Stimulated activated CD8-positive, alpha-beta memory T cell treated with anti-CD3 and anti-CD28 coated beads, Interleukin-4, amount 100 ng/mL, for 4 hours (primary cell): ENCODE measurements at places on chromosomes 2 and 18.

DNA sequence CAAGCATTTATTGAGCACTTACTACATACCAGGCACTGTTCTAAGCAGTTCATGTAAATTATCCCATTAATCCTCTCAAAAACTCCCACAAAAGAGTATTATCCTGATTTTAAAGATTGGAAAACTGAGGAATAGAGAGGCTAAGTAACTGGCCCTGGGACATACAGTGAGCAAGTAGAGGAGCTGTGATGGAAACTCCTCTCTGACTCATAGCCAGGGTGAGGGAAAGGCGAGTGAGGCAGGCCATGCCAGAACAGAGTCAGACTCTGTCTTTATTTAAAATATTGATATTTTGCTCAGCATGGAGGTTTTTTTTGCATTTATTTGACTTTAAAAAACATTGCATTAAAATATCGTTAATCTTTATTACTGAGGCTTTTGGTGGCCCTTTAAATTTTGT lies 208.0 kb downstream of the LOXHD1 start:
- no peak for DNase-seq

DNA sequence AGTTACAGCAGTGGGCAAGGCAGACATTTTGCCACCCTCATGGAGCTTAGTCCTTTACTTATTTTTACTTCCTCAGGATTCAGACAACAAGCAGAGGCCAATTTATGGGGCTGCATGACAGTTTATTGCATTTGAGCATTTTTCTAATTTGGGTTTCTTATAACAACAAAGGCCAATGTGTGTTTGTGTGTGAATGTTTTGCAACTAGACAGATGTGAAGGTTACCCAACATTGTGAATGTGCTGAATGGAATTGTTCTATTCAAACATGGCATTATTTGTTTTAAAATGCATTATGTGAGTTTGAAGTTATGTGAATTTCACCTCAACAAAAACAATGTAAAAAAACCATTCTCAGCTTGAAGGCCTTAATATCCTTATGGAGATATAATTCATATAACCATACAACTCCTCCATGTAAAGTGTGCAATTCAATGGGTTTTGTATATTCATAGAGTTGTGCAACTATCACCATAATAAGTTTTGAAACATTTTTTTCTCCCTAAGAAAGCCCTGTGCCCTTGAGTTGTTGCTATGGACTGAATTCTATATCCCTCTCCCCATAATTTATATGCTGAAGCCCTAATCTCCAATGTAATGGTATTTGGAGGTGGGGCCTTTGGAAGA lies 57.3 kb downstream of the CCDC195 start:
- DNase-seq = no peak

DNA sequence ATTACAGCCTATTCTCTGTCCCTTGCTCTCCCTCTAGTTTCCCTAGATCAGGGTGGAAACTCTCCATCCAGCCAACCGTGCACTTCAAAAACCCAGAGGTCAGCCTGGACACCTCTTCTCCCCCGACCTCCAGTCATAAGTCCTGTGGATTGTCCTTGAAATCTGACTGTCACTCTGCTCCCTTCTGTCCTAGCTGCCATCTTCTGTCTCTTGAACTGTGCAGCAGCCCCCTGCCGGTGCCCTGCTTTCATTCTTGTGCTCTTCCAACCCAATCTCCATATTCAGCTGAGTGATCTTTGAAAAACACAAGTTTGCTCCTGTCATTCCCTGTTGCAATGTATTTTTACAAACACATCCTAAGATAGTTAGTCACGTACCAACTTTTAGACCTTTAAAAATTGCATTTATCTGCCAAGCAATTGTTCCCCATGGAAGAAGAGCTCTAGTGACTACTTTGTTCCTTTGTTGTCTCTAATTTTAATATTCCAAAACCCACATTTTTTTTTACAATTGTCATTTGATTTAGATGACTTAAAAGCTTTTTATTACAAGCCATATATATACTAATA lies 254.3 kb downstream of the CAMKMT start:
- DNase-seq = no peak

GRCh38 chr2:36507408-36507812 lies 90.6 kb downstream of the FEZ2 start:
- DNase-seq = peak; percentile 4

DNA sequence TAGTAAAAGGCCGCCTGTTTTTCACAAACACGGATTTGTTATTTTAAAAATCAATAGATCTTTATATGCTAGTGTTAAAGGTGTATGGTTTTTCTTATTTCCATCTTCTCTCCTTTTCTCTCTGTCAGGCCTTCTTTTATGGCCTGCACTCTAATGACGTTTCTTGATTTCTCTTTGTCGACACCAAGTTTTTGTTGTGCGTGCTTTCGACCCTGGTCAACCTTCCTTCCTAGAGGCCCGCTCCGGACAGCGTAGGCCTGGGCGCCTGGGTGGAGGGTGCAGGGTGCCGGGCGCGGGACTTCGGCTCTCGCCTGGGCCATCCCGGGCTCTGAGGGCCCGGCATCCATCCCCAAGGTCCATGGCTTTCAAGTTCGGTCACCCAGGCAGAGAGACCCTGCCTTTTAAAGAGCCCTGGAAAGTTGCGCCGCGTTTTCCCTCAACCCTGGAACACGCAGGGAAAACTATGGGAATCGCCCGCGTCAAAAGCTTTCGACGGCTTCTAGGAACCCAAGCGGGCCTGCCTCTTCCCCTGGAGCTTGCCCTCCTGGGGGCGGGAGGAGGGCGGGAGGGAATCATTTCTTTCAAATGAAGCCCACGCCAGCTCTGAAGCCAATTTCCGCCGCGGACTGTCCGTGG lies 4.1 kb upstream of the SATB2 start:
- no peak for DNase-seq

GRCh38 chr2:142165790-142166189 lies 35.0 kb upstream of the LRP1B start:
- DNase-seq = no peak

DNA sequence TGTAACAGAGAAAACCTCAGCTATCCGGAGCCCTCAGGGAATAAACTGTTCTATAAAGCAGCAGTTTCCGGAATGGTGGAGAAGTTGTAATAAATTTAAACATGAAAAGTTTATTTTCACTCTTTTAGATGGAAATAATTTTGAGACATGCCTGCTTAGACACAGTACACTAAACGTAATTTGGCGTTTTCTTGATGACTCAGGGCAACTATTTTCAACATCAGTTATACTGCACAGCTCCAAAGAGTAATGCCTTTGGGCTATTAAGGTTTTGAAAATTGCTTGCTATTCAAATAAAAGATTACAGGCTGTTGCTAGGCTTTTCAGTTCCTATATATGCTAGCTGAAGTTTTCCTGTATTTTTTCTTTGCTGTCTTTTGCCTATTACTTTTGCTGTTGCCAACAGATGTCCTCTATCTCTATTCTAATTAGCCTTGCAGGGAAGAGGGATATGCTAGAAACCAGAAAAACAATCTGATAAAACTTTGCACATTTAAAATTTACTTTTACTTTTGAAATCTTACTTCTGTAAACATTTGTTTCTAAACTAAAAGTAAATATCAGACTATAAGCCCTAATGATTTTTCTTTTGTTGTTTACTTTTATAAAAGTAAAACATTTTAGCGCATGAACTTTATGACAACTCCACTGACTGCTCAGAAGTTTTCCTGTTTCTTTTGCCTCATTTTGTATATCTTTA lies 113.4 kb upstream of the WDSUB1 start:
- no peak for DNase-seq
